HFFc6 (cell line): ENCODE measurements at places on chromosomes 12 and 14.
A peak's percentile ranks its signal among the peaks of the same experiment; 100 is the strongest.

- peak; percentile 16 for DNase-seq
- peak within 1 kb of the TSS; percentile 95 for H3K4me3 ChIP-seq
- H3K36me3 ChIP-seq: no peaks in the 10 kb centered on the region
- H3K4me1 ChIP-seq: peaks cover 59% of the 10 kb centered on the region
- peak within 1 kb of the TSS; percentile 95 for H3K27ac ChIP-seq
Measured at GRCh38 chr12:53097564-53098353, at the start of gene IGFBP6. Gene IGFBP6, plus strand, starts transcription at chr12:53097667. Its CDS starts 51 bp downstream, at chr12:53097718.

DNA sequence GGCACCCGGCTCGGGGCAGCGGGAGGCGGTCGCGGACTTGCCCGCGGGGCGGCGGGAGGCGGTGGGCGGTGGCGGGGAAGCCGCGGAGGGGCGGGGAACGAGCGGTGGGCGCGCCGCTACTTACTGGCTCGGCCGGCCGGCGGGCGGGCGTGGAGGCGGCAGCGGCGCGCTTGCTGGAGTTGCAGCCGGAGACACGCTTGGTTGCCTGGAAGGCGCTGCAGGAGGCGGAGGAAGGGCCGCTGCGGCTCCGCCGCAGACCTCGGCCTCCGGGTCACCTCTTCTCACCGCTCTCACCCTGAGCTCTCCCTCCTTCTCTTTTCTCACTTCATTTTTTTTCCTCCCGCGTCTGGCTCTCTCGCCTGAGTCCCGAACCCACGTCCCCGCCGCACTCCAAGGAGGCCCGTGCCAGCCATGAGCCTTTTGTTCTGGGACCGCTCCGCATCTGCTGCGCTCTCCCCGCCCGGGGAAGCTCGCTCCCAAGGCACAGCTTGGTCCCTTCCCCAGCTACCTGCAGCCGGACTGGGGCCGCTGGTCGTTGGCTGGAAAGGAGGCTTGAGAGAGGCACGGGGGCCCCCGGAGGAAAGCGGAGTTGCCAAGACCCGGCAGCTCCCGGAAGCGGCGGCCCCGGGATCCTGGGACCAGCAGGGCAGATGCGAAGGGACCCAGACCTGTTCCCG lies 592 bp upstream of the KCNK10 start:
- H3K4me3 ChIP-seq: peak overlapping the region; percentile 40; the same call in 1 of the 2 replicates
- H3K4me1 ChIP-seq: no peaks in the 10 kb centered on the region
- no peaks in the 10 kb centered on the region for H3K36me3 ChIP-seq
- H3K27me3 ChIP-seq: peaks cover 27% of the 10 kb centered on the region
- no peak overlapping the region for H3K27ac ChIP-seq

DNA sequence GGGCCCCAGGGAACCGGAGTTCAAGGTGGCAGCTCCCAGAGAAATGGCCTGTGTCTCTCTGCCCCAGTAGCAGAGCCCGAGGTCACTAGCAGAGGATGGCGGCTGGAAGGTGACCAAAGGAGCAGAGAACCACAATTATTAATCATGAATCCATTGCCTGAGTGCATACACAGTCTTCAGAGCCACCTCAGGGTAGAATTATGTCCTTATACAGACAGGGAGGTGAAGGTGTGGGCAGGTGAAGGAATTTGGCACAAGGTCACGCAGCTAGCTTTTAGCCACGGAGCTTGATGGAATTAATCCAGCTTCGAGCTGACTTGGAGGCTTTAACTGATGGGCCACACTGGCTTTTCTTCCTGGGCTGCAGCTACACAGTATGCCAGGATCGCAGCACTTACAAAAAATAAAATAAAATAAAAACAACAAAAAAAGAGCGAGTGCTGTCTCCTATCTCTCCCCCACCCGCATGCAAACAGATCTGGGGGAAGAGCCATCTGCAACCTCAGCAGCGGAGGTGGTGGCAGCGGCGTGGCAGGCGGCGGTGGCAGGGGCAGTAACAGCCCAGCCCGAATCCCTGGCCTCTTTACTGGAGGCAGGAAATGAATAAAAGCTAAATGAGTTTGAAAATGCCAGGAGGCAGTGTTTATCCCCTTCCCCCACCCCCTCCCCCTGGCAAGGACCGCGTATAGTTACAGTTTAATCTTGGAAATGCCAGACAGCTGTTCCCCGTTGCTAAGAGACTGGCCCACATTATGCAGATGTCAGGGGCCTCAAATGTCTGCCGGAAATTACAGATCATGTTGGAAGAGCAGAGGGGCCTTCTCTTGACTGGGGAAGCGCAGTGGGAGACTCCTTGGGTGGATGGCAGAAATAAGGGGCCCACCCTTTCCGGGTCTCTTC lies 93.5 kb downstream of the LRRC74A start:
- H3K36me3 ChIP-seq: no peaks in the 10 kb centered on the region
- peak overlapping the region; percentile 99 for H3K27ac ChIP-seq
- peak overlapping the region; percentile 79 for H3K4me3 ChIP-seq
- peaks cover 2% of the 10 kb centered on the region for H3K27me3 ChIP-seq

DNA sequence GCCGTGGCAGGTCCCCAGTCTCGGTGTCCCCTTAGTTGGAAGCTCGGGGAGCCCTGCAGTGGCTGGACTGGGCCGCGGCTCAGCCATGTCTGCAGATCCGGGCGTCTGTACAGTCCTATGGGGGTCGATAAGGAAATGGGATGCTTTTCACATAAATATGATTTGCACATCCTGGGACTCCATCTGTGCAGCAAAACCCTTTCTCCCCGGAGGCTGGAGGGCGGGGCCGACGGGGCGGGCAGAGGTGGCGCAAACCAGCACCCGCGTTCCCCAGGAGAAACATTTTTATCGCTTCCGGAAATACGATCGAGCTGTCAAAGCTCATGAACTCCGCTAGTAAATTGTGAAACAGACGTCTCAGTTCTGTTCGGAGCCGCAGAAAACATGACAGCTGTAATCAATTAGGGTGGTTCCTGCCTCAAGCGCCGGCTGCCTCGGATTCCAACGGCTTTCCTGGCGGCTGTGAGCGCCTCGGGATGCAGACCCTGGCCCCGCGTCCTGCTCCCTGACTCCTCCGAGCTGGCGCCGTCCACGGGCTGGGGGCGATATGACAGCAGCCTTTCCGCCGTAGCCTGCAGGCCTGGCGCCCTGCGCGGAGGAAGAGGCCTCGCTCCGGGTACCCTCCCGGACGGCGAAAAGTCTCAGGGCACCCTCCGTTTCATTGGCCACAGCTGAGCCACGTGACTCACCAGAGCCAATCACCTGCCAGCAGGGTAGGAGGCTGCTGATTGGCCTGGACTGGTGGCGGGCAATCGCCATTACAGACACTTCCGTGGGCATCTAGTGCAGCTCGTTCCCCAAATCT lies 23.0 kb downstream of the DIO3 start:
- H3K36me3 ChIP-seq: no peaks in the 10 kb centered on the region
- H3K27me3 ChIP-seq: peaks cover 36% of the 10 kb centered on the region
- no peaks in the 10 kb centered on the region for H3K4me1 ChIP-seq
- DNase-seq: peak; percentile 37
- peak overlapping the region; percentile 28; the same call in 1 of the 2 replicates for H3K4me3 ChIP-seq
- no peak overlapping the region for H3K27ac ChIP-seq
